ENCODE measurements at places on chromosomes 6 and 20.

- no peak for DNase-seq
Measured at GRCh38 chr6:107124934-107125348, 9.6 kb upstream of the BEND3 start.

DNA sequence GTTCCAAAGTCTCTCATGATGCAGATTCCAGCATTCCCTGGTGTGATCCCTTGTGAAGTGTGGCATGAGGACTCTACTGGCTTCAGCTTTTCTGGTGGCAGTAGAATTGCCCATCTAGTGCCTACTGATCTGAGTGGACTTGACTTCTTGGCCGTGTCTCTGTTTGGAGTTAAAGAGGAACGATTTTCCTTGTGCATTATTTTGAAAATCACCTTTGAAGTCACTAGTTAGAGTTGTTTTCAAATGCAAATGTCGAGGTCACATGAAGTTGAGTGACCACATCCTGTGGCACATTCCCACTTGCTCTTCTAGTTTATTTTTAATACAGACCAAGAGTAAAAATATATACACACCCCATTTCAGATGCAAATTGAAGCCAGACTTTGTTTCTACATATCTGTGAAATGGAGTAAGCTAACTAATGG is 270.7 kb upstream of the TAB2 start:
- DNase-seq: no peak

DNA sequence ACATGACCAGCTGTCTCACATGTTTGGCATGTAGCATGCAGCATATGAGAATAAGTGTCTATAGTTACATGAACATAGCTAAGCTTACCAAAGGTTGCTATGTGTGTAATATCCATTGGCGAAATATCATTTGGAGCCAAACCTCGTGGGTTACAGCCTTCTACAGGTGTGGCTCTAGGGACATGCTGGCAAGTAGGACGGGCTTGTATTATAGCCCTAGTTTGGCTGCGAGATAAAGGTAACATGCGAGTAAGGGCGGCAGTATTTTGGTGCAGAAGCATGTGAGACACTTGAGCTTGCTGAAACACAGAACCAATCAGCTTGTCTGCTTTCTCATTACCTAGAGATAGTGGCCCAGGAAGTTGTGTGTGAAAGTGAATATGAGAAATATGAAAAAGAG is 6.5 kb upstream of the ABHD12 start:
- no peak for DNase-seq

DNA sequence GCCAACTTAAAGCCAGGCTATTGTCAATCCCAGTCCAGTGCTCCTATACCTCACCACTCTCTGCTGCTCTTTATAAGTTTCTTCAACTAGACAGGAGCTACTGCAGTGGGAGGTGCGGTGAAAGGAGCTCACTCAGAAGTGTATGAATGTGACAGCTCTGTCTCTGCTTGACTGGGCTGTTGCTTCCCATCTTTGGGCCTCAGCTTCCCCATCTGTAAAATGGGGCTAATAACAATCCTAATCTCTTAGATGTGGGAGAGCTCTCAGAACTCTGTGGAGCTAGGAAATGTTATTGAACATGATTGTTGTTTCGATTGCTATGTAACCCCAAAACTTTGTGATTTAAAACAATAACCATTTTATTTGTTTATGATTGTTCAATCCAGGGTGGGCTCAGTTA is 8.4 kb upstream of the RALY start:
- no peak for DNase-seq

DNA sequence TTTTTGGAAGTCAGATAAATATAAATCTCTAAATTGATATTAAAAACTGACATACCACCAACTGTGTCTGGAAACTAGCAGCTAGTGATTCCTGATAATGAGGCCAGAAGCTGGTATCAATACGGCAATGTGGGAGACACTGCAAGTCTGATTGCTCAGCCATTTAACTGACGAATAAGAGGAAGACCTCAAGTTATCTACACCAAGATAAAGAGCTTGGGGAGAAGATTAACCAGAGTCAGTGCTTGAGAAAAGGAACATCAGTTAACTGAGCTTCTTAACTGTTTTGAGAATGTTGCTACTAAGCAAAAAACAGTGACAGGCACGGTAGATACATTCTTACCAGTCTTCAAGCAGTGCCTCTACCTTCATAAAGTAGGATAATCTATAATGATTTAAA is 140.4 kb upstream of the TENT5A start:
- no peak for DNase-seq

- DNase-seq: no peak
Measured at GRCh38 chr6:41022294-41022693, 16.7 kb downstream of the UNC5CL start.

DNA sequence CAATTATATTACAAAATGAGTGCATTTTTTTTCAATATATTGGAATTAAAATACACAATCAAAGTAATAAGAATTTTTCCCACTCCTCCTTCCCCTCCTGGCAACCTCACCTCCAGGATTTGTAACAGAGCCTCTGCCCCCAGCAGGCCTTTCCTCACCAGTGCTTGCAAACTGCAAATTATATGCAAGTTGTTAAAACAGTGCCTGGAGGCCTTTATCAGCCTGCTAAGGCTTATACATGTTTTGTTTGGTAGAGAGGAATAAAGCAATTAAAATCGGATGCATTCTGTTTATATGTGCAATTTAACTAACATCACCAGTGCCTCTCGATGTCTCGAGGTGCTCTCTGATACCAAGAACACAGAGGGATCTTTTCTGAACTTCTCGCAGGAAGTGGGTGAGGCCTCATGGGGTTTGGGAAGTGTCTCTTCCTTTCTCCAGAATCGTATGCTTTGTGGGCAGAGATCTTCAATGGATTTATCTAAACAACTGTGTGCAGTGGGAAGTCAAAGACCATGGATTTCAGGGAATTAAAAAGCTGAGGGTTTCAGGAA is 186.8 kb downstream of the CDH26 start:
- no peak for DNase-seq

DNA sequence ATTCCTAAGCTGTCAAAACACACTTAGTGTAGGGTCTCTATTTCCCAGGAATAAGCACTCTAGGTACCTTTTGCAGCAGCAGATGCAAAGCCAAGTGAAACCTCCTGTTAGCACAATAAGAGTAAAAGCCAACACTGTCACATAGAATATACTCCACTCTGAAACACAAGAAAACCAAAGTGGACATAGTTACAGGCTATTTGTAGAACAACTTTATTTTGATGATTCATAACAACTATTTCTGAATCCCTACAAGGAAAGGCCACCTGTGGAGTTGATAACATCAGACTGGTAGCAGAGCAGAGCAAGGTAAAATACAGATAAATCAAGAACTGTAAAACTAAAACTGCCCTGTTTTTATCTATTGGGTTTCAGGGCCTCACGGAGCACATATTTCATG is 59.7 kb downstream of the ALDH5A1 start:
- DNase-seq: no peak

DNA sequence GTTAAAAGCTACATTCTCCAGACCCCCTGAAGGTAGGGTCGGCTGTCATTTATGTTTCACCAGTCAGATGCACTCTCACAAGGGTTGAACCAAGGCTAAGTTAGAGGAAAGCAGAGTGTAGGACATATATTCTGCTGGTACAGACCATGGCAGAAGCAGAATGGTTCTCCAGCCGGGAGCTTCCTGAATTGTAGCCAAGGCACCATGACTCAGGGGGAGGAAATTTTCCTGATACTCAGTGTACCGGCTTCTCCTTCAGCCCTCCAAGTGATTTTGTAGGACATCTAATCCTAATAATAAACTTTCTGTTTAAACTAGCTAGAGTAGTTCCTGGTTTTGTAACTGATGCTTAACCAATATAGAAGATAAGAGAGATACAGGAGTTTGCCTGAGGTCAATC is 14.2 kb upstream of the SLPI start:
- DNase-seq: no peak

DNA sequence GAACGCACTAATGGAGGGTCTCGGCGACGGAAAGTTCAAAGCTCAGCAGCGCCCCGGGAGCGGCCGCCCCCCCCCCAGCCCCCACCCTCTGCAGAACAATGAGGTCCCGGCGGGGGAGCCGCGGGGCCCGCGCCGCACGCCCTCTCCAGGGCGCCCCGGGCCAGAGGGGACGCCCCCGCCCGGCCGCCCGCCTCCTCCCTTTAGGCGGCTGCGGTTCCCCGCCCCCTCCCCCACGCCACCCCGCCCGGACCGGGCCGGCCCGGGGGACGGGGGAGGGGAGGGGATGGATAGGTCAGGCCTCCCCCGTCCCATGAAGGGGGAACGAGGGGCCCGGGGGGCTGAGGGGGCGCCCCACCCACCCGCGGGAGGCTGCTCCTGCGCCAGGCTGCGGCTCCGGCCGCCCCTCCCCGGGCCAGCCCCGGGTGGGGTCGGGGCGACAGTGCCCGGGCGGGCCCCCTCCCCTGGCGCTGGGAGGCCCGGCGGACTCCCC is 1.5 kb downstream of the NOL4L start:
- no peak for DNase-seq

DNA sequence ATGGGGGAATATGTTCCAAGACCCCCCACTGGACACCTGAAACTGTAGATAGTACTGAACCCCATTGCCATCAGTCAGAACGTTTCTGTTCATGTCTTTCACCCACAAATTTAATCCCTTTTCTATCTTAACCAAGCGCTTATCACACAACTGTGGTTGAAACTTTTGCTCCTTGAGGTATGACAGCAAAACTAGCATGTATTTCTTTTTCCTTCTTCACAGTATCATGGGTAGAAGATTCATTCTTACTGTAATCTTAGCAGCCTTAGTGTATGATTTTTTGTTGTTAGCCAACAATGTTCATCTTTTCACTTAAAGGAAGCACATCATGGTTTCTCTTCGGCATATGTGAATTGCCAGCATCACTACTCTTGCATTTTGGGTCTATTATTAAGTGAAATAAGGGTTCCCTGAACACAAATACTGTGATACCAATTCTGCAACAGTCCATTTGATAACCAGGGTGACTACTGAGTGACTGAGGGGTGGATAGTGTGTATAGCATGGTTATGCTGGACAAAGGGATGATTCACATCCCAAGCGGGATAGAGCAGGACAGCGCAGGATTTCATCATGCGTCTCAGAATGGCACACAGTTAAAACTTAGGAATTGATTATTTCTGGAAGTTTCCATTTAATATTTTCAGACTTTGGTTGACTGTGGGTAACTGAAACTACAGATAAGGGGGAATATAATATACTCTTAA is 41.8 kb downstream of the KCNS1 start:
- DNase-seq: no peak

GRCh38 chr6:35273822-35274559 is 14.5 kb downstream of the ZNF76 start:
- DNase-seq: no peak

GRCh38 chr20:41005361-41005729 is 23.3 kb upstream of the TOP1 start:
- DNase-seq: peak; percentile 90

DNA sequence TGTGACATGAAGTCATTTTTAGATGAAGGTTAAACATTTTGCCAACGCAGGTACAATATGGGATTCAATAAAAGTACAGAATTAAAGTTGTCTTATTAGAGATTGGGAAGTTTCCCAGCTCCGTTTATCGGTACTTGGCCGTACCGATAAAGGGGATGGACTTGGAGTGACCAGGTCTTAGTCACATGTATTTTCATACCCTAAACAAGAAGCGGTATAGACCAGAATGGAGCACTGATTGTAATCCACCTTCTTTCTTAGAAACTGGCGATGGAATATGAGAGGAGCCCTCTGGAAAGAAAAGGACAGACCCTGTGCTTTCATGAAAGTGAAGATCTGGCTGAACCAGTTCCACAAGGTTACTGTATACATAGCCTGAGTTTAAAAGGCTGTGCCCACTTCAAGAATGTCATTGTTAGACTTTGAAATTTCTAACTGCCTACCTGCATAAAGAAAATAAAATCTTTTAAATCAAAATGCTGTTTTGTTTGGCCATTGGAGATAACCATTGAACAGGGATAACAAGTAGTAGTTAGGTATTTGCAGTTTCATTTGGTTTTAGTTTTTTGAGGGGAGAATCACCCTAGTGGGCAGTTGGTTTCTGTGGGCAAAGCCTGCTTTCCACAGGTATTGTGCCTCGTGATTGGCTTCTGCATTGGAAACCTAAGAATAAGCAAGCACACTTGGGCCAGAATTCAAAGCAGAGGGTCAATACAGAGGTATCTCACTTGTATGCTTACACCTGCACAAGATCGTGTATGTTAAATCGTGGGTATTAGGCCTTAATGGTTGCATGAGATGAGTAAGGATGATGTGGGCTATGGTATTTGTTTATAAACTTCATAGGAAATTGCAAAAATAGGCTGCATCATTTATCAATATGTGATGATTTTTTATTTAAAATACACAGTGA is 11.2 kb upstream of the ZNFX1 start:
- no peak for DNase-seq

- no peak for DNase-seq
Measured at GRCh38 chr6:53009511-53009910, 14.4 kb upstream of the GSTA4 start.

GRCh38 chr20:17935761-17936160 is 32.8 kb downstream of the SNX5 start:
- no peak for DNase-seq

DNA sequence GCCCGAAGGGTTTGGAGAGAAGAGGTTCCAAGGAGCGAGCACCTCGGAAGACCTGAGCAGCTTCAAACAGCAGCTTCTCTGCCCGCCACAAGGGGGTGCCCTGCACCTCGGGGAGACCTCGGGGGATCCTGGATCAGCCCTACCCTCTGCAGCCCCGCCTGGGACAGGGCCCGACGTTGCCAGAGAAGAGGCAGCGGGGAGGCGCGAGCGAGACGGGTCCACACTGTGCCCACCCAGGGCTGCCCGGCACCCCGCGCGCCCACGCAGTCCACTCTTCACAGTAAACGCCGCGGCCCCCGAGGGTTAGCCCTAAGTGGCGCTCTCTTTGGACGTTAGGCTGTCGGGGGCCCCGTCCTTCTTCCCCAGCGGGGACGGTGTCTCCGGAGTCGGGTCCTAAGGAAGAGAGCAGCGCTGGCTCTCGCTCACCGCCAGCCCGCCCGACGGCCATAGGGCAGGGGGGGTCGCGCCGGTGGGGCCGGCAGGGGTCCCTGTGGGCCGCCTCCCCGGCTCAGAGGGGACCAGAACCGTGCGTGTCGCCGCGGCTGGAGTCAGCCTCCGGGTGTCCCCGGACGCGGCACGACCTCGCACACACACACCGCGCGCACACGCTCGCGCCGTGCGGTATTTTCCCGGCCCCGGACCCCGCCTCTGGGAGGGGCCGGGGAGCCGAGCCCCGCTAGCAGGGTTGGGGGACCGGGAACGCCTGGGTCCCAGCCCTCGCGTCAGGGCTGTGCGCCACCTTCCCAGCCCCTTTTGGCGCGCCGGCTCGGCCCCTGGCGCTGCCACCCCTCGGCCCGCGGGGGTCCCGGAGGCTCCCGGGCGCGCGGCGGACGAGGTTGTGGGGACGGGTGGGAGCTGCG is 929 bp downstream of the CDH22 start:
- no peak for DNase-seq

GRCh38 chr20:19284400-19285178 is 72.1 kb downstream of the SLC24A3 start:
- no peak for DNase-seq

DNA sequence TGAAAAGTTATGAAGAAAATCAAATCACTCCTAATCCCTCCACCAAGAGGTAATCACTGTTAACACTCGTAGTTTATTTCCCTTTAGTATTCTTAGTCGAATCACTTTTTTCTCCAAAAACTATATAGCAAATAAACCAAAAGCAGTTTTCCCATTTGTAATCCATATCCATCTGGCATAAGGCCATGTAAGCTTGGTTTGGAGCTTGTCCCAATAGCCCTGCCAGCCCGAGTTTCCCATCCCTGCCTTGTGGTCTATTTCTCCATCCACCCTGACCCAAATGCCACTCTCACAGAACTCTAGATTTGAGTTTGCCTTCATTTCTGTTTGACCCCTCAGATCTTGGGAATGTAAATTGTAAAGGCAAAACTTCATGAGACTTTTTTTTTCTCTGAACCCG is 71.8 kb upstream of the DSP start:
- no peak for DNase-seq

Measured in tibial artery (tissue), 4 donors.